ENCODE measurements at places on chromosomes 5 and 9. TPM values are rescaled to one million over a fixed set of nuclear protein-coding genes. Genes with fewer than 3 reads are reported as not detected.

LCN9 gene
- total RNA-seq: not detected

DNA sequence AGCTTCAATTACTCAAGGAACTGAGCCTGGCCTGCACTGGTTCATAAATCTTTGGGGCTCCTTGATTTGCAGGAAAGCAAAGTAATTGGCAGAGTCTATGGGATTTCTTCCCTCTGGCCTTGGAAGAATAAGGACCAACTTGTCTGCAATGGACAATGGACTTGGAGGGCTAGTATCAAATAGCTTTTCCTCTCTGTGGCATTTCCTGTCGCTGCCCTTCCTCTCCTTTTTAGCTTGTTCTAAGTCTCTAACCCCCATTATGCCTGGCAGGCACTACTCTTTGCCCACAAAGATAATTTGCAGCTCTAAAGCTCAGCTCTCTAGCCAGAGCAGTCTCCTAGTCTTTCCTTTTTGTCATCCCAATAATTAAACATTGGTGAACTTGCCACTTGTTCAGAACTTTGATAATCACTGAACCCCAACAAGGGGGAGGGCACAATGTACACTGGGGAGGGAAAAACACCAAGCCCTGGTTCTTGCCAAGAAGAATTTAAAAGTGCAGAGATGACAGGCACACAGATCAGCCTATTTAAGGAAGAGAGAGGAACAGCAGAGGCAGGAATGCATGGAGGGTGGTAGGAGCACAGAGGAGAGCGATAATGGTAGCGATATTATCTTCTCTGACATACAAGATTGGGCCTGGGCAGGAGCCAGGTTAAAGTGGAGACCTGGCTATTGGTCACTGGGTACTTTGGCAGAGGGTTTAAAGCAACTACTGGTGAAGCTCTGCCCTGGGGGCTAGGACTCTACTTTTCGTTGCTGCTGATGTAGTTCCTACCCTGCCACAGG is 38.5 kb downstream of the FAM219A start:
- DNase-seq: no peak

HSPA9 gene
- total RNA-seq: 352 TPM

CCIN gene
- total RNA-seq: not detected

- no peak for DNase-seq
Observed at GRCh38 chr9:81417941-81418340, 271.4 kb downstream of the TLE1 start.

GRCh38 chr5:180143656-180144364 is 65.2 kb downstream of the RASGEF1C start:
- DNase-seq: no peak

Data from heart right ventricle (tissue), 16 donors.